ENCODE measurements at places on chromosomes 3 and 15.
A peak's percentile ranks its signal among the peaks of the same experiment; 100 is the strongest.

DNA sequence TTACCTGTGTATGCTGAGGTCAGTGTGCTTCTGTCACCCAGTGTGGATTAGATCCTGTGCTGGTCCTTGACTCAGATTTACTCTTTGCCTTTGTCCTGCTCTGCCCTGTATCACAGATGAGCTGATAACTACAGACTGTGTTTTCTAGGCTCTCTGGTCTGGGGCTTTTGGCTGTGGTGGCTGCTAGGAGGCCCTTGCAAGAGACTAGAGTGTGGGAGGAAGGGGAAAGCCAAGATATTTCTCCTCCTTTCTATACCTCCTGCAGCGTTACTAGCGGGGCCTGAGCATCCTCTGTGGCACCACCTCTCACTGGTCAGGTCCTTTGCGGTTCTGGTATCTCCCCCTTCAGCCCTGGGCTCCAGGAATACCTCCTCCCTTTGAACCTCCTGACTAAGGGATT is 282.3 kb upstream of the TBC1D5 start:
- no peak for DNase-seq

DNA sequence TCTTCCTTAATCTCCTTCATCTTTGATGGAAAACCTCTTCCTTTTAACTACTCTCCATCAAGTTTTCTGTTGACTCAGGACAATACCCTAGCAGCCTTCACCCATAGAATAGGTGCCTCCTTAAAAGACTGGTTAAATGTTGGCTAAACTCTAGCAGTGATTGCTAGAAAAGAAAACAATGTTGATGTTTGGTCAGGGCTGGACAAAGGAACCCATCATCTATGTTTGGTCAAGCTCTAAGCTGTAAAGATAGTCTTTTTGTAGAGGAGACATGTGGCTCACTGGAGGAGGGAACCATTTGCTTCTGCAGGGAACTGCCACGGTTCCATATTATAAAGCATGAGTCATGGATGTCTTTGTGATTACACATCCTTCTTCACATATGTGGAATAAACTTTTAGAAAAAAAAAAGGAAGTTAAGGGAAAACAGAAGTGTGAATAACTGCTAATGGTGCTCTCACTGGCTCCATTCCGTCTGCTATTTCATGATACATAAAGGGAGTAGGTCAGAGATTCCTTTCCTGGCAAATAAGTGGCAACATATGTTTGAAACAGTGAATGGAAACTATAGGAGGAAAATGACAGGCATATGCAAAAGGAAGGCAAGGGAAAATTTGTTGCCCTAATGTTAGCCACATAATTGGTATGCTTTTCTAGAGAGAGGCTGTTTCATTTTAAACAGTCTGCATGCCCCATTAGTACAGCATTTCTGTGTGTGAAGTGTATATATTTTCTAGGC is 78.2 kb downstream of the CMSS1 start:
- DNase-seq = peak; percentile 74

DNA sequence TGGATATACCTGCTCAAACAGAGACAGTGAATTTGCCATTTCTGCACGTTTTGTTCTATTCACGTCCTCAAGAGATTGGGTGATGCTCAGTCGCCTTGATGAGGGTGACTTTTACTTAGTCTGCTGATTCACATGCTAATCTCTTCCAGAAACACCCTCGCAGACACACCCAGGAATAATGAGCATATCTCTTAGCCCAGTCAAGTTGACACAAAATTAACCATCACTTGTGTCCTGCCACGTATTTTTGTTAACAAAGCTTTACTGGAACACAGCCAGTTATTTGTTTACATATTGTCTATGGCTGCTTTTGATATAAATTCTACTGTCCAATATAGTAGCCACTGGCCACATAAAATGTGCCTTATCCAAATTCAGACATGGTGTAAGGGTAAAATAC is 218.3 kb downstream of the FHIT start:
- DNase-seq = no peak

GRCh38 chr3:73136941-73137340 is 75.5 kb downstream of the EBLN2 start:
- no peak for DNase-seq

DNA sequence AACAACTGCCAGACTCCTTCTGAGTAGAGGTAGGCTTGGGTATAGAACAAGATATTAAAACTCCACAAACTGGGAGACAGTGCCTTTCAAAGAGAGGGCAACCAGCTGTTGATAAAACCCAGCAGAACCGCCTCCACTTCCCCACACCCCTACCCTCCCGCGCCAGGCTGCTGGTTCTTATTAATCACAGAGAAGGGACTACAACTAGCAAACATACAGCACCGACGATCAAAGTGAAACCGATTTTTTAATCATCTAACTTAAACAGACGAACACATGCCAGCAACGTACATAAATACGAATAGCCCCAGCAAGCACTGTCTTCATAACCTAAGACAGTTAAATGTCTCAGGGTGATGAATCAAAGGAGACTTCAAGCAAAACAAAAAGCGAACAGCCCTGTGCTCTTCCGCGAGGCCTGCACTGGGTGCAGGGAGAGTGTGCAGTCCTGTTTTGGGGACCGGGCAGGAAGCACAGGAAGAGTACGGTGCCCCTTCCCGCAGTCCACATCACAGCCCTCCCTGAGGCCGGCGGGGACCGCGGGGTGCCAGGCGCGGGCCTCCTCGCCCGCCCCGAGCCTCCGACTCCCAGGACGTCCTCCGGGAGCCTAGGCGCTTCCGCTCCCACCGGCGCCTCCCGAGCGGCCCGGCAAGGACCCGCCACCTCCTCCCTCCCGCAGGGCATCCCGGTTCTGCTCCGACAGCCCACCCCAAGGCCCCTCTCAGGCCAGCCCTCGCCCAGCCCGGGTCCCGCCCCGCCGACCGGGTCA is 75.1 kb upstream of the VGLL4 start:
- DNase-seq = no peak

DNA sequence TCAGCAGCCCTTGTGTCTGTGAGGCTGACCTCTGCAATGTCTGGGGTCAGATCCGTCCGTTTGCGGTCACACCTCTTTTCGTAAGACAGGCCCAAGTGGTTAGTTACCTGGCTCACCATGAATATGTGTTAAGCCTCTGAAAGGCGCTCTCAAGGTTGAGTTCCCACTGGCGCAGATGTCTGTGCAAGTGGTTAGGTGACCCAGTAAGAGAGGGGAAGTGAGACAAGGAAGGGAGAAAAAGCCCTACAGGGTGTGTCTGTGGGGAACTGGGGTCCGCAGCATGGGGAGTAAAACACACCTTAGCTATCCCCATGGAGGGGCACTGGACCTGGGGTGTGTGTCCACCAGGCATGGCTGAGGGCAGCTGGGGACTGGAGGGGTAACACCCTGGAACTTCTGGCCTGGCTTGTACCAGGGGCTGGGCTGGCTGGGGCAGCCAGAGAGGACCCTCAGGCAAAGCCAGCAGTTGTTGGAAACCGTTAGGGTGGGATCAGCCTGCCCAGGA is 391.6 kb upstream of the PROK2 start:
- no peak for DNase-seq

DNA sequence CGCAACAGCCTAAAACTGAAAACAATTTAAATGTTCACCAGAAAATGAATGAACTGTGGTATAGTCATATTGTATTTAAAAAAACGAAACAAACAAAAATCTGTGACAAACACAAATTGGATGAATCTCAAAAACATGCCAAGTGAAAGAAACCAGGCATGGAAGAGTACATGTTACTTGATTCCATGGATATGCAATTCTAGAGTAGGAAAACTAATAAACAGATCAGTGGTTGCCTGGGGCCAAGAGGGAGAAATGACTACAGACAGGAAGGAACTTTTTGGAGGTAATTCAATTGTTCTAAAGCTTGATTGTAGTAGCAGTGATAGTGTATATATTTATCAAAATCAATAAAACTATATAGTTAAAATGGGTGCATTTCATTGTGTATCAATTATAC is 16.8 kb downstream of the UBE3A start:
- DNase-seq = peak; percentile 11

GRCh38 chr15:70486451-70487386 is 276.6 kb downstream of the UACA start:
- no peak for DNase-seq

- no peak for DNase-seq
Observed at GRCh38 chr15:73244333-73244732, 124.4 kb downstream of the HCN4 start.

GRCh38 chr15:92883163-92883875 is 16.8 kb upstream of the CHD2 start:
- DNase-seq = no peak

Data from BJ (cell line).